H4 (cell line): ENCODE measurements at places on chromosomes 7 and 10. TPM values are rescaled to one million over a fixed set of nuclear protein-coding genes. Genes with fewer than 3 reads are reported as not detected.

DNA sequence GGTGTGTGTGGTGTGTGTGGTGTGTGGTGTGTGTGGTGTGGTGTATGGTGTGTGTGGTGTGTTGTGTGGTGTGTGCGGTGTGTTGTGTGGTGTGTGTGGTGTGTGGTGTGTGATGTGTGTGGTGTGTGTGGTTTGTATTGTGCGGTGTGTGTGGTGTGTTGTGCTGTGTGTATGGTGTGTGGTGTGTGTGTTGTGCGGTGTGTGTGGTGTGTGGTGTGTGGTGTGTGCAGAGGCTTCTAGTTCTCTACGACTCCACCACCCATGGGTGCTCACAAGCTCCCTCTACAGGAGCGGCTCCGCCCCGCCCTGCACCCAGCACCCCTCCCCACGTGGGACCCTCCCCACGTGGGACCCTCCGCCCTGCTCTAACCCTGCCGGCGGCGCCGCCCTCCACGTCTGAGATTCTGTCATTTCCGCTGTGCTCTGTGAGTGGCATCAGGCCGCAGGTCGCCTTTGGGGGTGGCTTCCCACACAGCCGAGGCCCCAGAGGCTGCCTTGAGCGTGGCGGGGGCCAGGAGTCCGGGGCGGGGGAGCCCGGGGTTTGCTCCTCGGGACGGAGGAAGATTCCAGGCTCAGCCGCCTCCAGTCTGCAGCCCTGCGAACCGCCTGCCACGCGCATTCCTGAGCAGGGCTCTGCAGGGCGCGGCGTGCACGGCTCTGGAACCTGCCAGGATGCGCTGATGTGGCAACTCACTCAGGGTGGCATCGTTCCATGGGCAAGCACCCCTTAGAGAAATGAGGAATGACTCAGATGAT lies 37.0 kb upstream of the DNAJB6 start:
- DNase-seq, result peak; percentile 78

DNA sequence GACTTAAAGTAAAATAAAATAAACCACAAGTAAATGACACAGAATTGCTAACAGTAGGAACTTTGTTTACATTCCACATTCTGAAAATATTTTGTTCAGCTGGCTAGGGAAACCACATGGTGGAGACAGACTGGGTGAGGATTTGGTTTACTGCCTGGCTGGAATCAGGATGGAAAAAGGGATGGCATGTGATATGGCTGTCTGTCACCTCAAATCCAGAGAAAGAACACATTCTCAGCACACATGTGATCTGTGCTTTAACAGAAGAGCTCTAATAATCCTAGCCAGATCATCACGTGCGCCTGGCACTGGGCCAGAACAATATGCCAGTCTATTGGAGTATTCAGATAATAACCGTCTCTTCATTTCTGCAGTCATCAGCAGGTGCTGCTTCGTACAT lies 90.9 kb upstream of the PIP4K2A start:
- DNase-seq, result peak; percentile 53

GRCh38 chr10:3654496-3654895 lies 130.5 kb downstream of the KLF6 start:
- DNase-seq, result no peak

- no peak for DNase-seq
Observed at GRCh38 chr10:86703176-86703575, 34.9 kb downstream of the LDB3 start.

DNA sequence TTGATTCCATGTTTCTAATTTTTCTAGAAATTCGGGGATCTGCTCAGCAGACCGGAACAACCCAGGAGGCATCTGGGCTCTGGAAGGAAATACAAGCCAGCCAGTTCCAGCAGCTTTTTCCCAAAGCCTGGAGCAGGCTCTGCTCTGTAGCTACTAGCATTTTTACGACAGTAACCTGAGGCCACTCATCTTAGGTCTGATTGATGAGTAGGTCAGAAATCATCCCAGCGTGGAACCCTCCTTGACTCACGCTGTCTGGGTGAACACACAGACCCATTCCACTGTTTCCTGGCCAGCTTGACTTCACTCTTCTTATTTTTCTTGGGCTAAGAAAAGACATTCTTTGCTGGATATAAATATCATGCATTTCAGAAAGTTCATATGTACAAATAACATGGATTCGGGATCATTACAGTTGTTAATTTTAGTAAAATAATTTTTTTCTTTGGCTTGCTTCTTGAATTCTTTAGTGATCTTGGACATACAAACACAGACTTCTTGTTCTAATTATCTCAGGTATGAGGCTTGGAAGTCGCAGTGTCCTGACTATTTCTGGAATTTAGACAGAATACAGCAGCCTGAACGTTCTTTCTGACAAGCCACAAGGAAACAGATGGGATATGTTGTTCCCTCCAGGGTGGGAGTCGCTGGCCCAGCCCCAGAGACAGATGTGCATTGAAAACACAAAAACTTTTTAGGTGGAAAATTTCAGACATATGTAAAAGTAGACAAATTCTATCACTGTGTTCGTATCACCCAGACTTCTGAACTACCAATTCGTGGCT lies 54.6 kb upstream of the PITRM1 start:
- DNase-seq, result peak; percentile 21

GRCh38 chr10:1124796-1125195 lies 68.6 kb downstream of the WDR37 start:
- no peak for DNase-seq

DNA sequence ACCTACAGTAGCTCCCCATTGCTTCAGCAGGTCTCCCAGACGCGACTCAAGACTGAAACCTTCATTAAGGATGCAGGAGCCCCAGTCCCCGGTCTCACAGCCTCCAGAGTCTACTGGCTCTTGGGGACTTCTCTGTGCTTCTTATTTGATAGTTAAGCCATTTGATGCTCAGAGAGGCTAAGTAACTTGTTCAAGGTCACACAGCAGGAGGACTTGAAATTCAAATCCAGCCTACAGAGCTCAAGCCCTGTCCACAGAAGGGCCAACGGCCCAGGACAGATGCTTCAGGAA lies 21.2 kb upstream of the ZMIZ1 start:
- no peak for DNase-seq

GRCh38 chr10:106278383-106278782 lies 886.1 kb downstream of the SORCS1 start:
- DNase-seq, result no peak

DNA sequence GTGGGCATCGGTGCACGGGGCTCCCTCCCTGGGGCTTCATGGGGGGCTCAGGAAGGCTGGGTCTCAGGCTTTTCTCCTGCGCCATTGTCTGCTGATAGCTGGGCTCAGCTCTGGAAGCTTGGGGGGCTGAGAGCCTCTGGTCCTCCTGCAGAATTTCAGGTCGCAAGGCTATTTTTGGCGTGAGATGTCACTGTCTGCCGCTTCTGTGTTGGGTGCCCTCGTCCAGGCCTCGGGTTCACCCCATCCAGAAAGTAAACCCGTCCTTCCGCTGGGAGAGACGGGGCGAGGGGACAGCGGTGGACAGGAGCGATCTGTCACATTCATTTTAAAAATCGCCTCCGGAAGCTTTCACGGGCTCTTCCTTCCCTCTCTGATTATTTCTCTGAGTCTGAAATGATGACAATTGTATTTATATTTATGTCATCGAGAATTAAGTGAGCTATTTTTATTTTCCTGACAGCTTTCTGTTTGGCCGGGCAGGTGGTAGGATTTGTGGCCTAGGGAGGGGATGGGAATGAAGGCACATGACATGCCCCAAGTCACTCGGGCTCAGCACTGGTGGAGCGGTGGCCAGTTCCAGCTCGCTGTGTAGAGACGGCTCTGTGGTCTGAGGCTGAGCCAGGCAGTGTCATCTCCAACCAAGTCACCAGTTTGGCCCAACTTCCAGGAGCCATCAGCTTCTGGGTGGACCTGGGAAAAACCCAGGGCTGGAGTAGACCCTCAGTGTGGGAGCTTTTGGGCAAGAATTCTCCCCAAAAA lies 40.7 kb upstream of the AP5Z1 start:
- no peak for DNase-seq

The ITPRIP gene
- 1.3 and 3.3 TPM in 2 replicates for total RNA-seq

The ATOH7 gene
- 0.27 and 0.88 TPM in 2 replicates for total RNA-seq

The ARHGAP21 gene
- 16.2 and 18.0 TPM in 2 replicates for total RNA-seq
